Globus pallidus (tissue), 1 donor: ENCODE measurements at places on chromosomes 4 and X.

DNA sequence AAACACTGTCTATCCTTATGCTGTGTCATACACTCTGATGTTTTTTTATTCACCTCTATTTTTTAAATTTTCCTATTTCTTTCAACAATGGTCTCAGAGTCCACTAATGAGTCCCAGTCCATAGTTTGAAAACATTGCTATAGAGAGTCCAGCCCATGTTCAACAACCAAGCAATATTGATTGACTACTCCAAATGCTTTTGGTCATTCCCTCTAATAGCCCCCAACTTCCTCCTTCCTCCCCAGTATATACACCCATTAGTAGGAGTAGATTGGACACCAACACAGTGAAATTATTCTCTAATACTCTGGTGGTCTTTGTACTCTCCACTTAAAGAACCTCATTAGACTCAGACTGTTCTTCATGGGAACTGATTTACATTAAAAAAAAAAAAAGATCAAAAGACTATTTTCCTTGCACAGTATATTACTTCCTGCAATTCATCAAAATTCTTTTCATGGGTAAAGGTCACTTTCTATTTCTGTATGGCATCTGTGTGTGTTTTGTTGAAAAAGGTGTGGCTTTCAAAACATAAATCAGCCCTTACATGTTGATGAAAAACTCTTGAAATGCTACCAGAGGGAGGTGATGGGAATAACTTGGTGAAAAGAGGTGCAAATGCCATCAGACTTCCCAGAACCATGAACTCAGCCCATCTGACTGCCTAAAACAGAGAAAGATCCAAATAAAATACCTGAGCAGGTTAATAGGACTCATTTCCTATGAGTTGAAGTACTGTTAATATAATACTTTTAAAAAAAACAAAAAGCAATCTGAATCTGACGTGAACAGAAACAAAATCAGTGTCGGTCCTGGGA, 250.3 kb upstream of the KLF3 start:
- no peak for DNase-seq

DNA sequence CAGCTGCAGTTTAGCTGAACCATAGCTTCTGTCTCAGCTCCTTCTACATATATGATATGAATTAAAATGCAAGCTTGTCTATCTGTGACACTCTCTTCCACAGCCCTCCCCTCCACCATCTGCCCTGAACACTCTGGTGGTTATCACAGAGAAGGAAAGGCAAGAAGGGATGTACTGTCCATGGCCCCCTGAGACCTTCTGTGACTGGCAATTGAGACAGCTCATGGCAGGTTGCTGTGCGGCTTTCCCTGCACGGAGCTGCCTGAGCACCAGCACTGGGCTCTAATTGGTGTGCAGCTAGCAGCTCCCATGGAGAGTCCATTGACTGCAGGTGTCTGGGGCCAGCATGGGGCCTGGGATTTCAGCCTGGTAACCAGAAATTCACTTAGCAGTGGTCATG, 109.8 kb upstream of the ANXA3 start:
- no peak for DNase-seq

DNA sequence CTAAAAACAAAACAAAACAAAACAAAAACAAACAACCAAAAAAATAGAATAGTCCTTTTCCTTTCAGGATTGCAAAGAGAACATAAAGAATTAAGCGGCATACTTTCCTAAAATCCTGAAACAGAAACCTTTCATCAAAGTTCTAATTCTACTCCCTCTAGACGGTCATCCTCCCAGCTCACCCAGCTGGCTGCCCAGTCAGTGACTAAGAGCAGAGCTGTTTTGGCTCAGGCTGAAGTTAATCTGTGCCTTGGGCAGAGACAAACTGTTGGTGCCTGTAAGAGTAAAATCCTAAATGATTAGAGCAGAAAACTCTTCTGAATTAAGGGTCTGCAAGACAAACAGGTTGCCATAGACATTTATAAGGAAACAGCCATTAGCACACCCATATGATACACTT, 17.6 kb upstream of the WAS start:
- no peak for DNase-seq

DNA sequence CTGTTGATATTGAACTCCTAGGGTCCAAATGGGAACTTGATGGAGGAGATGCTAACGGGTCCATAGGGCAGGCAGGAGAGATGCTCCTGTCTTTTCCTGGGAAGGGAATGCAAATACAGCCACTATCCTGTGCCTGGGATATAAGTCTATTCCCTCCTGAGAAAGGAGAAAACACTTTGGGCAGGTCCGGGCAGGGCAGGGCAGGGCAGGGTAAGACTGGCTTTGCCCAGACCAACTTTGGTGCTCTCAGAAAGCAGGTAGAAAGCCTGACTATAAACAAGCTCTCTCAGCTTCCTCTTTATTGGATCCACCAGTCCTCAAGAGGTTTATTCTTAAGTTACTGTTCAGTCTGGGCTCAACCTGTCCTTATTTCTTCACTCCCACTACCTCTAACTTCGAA, 232.3 kb downstream of the PTTG2 start:
- no peak for DNase-seq

- DNase-seq = peak; percentile 34
Measured at GRCh38 chr4:84578540-84579402, 4.2 kb upstream of the CDS1 start.

- DNase-seq = no peak
Measured at GRCh38 chr4:143512978-143513313, 556 bp upstream of the SMARCA5 start.

GRCh38 chr4:165006456-165006855, 25.3 kb upstream of the TRIM60 start:
- no peak for DNase-seq

- no peak for DNase-seq
Measured at GRCh38 chrX:107777536-107777832, at the start of gene NCBP2L. TSS of gene NCBP2L (plus strand) at chrX:107777733. CDS start at chrX:107794221, 16,488 bp downstream.

- no peak for DNase-seq
Measured at GRCh38 chrX:23754664-23755063, 11.6 kb upstream of the ACOT9 start.
